GM23338 (cell line): ENCODE measurements at places on chromosomes 3 and 15. TPM values are rescaled to one million over a fixed set of nuclear protein-coding genes. Genes with fewer than 3 reads are reported as not detected.

DNA sequence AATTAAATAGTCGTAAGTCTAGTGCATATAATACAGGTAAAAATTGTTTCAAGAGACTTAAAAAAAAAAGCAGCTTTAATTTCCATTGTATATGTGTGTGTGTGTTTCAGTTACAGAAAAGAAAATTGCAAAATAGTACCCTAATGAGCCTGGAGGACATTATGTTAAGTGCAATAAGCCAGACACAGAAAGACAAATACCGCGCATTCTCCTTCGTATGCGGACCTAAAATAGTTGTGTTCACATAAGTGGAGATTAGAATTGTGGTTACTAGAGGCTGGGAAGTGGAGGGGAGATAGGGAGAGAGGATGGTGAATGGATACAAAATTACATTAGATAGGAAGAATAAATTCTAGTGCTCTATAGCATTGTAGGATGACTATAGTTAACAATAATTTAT, 3.6 kb downstream of the MESD start:
- H3K4me1 ChIP-seq = peaks cover 42% of the 10 kb centered on the region
- H3K36me3 ChIP-seq = peaks cover 6% of the 10 kb centered on the region; the same call in 1 of the 2 replicates
- no peak overlapping the region for H3K27ac ChIP-seq
- H3K4me3 ChIP-seq = no peak overlapping the region
- no peaks in the 10 kb centered on the region for H3K27me3 ChIP-seq

The ACTC1 gene
- polyA plus RNA-seq = 35.9 and 38.3 TPM in 2 replicates

The RTP3 gene
- 0.16 TPM in 1 of 2 replicates, not detected in the other for polyA plus RNA-seq

GRCh38 chr3:4805662-4806061, 173.6 kb upstream of the BHLHE40 start:
- DNase-seq = no peak
- no peak overlapping the region for H3K4me3 ChIP-seq
- no peaks in the 10 kb centered on the region for H3K4me1 ChIP-seq
- H3K27me3 ChIP-seq = no peaks in the 10 kb centered on the region
- no peaks in the 10 kb centered on the region for H3K36me3 ChIP-seq

DNA sequence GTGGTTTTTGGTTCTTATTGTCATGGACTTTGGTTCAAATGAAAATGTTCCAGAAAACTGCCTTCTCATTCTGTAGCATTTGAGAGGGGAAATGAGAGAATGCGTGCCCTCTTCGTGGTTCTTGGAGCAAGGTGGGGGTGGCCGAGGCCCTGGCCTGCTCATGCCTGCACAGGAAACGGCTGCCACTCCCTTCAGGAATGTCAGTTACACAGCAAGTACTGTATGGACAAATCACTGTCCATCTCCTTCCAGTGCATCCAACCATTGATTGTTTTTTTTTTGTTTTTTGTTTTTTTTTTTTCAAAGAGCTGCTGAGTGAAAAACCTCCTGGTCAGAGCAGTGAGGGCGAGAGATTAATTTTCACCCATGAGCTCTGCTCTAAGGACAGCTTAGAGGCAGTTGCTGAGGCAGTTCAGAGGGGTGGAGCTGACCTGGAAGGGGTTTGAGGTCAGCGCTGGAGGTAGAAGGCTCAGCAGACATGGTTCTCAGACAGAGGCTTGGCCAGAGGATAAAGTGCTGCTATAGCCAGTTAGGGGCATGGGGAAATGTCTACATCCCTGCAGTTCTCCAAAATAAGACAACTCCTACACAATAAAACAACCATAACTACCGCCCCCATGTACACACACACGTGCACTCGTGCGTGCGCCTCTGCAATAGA, 20.2 kb upstream of the KIF23 start:
- no peak overlapping the region for H3K4me3 ChIP-seq
- no peaks in the 10 kb centered on the region for H3K27me3 ChIP-seq
- H3K27ac ChIP-seq = no peak overlapping the region
- DNase-seq = no peak
- peaks cover 12% of the 10 kb centered on the region; the same call in 1 of the 2 replicates for H3K4me1 ChIP-seq

DNA sequence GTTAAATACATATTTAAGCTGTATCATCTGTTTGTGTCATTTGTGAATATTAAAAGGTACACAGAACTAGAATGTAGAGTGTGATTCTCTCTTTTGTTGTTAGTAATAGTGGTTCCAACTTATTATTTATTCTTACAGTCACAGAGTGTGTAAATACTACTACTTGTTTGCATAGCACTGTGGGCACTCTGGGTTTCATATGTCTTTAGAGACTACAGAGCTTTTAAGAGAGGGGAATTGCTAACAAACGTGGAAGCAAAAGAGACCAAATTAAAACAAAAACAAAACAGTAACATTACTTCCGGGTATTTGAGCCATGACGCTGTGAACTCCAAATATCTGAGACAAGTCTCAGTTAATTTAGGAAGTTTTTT, 828.0 kb upstream of the DPPA4 start:
- no peaks in the 10 kb centered on the region for H3K36me3 ChIP-seq
- H3K27me3 ChIP-seq = no peaks in the 10 kb centered on the region
- peak overlapping the region; percentile 26 for H3K4me3 ChIP-seq

- no peak overlapping the region for H3K27ac ChIP-seq
- H3K36me3 ChIP-seq = no peaks in the 10 kb centered on the region
- no peak overlapping the region for H3K4me3 ChIP-seq
- DNase-seq = no peak
- H3K4me1 ChIP-seq = peaks cover 28% of the 10 kb centered on the region
- no peaks in the 10 kb centered on the region for H3K27me3 ChIP-seq
Observed at GRCh38 chr3:151226825-151227224, 23.8 kb upstream of the GPR171 start.

DNA sequence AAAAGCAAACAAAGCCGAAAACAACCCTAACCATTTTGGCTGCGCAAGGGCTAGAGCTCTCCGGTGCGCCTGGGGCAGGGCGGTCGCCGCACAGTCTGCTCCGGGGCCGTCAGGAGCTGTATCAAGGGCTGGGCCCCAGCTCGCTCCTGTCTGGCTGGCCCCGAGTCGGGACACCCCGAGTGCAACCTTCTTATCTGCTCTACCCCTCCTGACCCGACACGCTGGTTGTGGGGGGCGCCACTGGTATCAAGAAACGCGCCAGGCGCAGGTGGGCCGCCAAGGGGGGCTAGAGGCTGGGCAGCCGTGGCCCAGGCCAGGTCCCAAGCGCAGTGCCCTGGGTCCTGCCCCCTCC, 36.0 kb downstream of the NR2F2 start:
- H3K27ac ChIP-seq = no peak overlapping the region
- H3K4me3 ChIP-seq = 0 out of 2 replicates have a peak overlapping the region, but pooled peaks have one; percentile 26
- peak; percentile 60 for DNase-seq
- peaks cover 59% of the 10 kb centered on the region for H3K4me1 ChIP-seq
- peaks cover 100% of the 10 kb centered on the region for H3K27me3 ChIP-seq

DNA sequence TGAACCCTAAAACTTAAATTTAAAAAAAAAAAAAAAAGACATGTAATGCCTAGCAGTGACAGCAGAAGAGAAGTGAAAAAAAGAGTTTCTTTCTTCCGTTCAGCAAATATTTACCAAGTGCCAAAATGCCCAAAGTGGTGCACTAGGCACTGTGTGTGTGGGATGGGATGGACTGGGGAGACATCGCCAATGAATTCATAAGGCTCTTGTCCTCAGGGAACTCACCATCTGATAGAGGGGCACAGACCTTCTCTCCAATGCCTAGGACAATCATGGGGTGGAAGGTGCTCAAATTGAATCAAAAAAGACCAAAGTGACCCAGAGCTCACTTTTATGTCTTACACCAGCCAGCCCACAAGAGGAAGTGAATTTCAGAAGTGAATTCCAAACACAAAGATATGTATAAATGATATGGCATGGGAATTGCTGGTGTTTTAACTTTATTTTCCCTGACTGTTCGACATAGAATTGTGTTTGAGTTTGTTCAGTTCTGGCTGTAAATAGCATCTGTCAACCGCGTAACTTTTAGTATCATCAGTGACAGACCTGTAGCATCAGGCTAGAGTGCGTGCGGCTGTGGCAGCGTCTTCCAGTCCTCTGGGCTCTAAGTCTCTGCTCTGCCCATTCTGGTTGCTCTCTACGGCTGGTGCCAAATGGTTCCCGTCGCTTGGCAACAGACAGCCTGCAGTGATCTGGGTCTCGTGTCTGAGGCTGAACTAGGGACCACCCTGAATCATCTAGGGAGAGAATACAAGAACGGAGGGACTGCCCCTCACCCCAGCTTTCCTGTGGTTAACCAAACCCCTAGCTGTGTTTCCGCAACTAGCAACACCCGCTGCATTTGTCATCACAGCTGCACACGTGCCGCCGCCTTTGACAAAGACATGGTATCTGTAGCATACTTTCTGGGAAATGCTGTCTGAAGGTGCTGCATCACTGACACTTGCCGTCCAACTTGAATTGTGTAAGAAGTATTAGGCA, 154.0 kb upstream of the THBS1 start:
- H3K27me3 ChIP-seq = no peaks in the 10 kb centered on the region
- H3K27ac ChIP-seq = no peak overlapping the region
- no peak for DNase-seq
- H3K4me3 ChIP-seq = no peak overlapping the region
